ENCODE measurements at places on chromosomes 3 and 15.

GRCh38 chr15:35466476-35466875, 79.5 kb downstream of the DPH6 start:
- H3K27me3 ChIP-seq: no peaks in the 10 kb centered on the region
- no peaks in the 10 kb centered on the region for H3K36me3 ChIP-seq
- H3K4me1 ChIP-seq: no peaks in the 10 kb centered on the region
- no peak overlapping the region for H3K4me3 ChIP-seq
- no peak overlapping the region for H3K27ac ChIP-seq
- DNase-seq: no peak

DNA sequence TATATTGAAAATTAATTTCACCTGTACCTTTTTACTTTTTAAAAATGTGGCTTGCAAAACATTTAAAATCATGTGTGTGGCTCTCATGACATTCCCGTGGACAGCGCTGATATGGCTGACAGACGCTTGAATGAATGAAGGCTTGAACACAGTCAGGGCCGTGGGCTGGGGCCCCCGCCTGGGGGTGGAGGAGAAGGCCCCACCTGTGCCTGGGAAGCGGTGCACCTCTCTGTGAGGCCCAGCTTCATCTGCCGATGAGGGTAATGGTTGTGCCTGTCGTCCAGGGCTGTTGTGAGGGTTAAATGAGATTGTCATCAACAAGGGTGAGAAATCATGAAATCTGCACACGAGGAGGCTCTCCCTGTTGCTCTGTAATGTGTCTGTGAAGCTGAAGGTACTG, 85.9 kb upstream of the PRR23E start:
- DNase-seq: no peak
- H3K27ac ChIP-seq: no peak overlapping the region
- H3K36me3 ChIP-seq: no peaks in the 10 kb centered on the region
- no peaks in the 10 kb centered on the region for H3K27me3 ChIP-seq
- no peaks in the 10 kb centered on the region for H3K4me1 ChIP-seq
- no peak overlapping the region for H3K4me3 ChIP-seq

DNA sequence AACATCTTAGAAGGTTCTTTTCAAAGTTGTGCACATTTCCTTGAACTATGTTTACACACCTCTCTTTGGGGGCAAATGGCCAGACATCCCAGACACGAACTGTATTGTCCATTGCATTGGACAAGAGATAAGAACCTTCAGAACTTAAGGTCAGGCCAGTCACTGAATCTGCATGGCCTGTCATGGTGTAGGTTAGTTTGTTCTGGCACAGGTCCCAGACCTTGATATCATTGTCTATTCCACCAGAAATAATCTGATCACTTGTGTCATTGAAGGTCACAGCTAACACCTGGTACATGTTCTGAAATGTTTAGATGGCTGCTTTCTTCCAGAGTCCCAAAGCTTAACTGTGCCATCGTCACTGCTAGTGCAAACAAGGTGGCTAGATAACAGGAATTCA, 55.7 kb downstream of the KCNAB1 start:
- no peak overlapping the region for H3K27ac ChIP-seq
- no peaks in the 10 kb centered on the region for H3K36me3 ChIP-seq
- H3K27me3 ChIP-seq: no peaks in the 10 kb centered on the region
- no peak overlapping the region for H3K4me3 ChIP-seq

- no peaks in the 10 kb centered on the region for H3K36me3 ChIP-seq
- no peaks in the 10 kb centered on the region for H3K27me3 ChIP-seq
- no peak overlapping the region for H3K27ac ChIP-seq
- H3K4me1 ChIP-seq: peaks cover 14% of the 10 kb centered on the region
- H3K4me3 ChIP-seq: no peak overlapping the region
- DNase-seq: no peak
These were observed 48.3 kb downstream of the CYP11A1 start for GRCh38 chr15:74319138-74319460.

DNA sequence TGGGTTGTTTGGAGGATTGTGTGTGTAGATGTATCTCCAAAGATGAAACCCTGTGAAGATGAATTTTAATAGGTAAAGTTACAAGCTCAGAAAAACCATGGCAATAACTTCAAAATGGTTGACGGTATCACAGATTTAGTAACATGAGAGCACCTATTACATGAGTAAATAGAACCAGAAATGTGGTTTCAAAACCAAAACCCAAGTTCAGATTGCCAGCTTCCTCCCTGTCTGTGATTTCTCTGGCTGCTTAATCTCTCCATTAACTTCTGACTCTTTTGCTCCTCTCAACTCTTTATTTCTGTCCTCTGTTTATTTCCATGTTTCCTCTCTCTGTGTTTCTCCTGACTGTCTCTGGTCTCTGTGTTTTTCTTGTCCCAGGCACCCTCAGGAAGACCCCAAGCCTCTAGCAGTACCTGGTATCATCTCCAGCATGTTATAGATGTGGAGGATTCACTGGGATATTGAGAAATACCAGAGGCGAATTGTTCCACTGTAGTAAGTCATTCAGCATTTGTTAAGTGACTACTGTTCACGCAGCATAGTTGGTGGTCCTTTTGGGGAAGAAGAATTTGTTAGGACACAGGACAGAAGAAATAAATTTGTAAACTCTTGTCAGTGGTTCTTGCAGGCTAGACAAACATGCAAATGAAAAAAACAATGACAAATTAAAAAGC, 138.8 kb downstream of the BBX start:
- no peaks in the 10 kb centered on the region for H3K4me1 ChIP-seq
- no peak overlapping the region for H3K27ac ChIP-seq
- DNase-seq: no peak
- H3K36me3 ChIP-seq: no peaks in the 10 kb centered on the region
- no peaks in the 10 kb centered on the region for H3K27me3 ChIP-seq

Data from trophoblast cell (in vitro differentiated cells and primary cell).